CD4-positive, alpha-beta T cell treated with Interleukin-17A for 4 hours (primary cell): ENCODE measurements at places on chromosomes 2 and 18.

GRCh38 chr18:23226930-23227725 lies 91.8 kb downstream of the CABLES1 start:
- DNase-seq: no peak

DNA sequence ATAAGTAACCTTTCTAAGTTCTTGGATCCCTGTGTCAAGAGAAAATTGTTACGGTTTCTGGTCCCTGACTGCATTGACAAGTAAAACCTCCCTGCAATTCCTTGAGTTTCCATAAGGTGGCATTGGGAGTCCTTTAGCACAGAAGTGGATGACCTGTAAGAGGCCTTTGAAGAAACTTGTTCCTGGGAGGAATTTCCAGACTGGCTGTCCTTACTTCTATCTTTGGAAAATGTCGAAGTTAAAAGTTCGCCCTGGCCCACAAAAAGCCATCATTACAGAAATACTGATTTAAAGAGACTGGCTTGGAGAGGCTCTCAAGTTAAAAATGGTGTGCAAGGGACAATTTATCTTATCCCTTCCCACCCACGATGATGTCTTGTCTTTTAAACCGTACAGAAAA lies 218.4 kb downstream of the CDH20 start:
- no peak for DNase-seq

DNA sequence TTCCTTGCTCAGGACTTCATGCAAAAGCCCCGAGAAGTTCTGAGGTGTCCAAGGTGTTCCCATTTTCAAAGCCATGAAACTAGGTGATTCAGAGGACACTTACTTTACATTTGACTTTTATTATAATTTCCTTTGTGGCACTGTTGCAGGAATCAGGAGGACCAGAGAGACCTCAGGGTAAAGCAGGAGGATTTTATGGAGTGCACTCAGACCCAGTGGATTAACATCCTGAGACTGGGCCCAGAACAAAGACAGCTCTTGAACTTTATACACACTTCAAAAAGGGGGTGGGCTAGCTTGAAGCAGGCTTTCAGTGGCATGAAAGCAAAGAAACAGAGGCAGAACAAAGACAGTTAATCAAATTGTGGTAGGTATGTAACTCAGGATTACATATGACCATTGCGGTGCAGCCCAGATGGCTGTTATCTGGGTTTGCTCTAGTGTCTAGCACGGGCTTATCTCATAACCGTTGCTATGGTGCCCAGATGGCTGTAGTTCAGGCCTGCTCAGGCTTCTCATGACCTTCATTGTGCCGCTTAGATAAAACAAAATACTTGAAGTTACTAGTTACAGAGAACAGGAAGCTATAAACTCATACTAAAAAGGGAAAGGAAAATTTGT lies 39.4 kb downstream of the TMEM182 start:
- no peak for DNase-seq

DNA sequence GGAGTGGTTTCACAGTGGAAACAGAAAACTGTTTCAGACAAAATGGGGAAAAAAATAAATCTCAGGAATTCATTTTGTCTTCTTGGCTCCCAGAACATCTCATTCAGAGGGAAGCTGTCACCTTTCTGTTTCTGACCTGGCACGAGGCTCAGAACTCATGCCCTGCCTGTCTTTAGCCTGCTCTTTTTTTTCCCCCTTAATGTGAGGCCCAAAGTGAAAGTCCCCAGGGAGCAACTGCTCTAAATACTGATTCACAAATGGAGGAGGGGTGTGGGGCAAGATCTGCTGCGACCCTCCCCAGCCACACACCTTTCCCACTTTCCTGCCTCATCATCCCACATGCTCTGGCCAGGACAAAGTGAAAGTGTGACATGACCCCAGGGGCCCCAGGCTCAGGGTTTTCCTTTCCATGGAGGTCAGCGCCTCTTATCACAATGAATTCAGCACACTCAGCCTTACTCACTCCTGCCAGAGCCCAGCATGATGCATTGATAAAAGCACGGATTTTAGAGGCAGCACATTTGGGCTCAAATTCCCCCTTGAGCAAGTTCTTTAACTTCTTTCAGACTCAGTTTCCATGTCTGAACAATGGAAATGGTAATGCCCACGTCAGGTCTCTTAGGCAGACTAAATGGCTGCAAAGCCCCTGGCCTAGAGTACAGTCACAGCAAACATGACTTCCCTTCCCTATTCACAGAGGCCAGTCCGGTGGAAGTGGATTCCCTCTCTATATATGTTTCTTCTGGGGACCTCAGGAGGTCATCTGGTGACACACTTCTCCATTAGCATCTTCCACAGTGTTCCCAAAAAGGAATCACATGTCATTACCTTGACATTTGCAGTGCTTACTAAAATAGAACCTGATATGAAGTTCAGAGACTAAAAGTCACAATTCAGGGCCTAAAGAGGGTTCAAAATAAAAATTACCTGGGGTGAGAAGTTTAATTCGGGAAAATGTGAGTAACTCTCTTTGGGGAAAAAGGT lies 55.3 kb upstream of the TMEM163 start:
- no peak for DNase-seq

GRCh38 chr18:36493349-36494159 lies 196.0 kb downstream of the FHOD3 start:
- no peak for DNase-seq

DNA sequence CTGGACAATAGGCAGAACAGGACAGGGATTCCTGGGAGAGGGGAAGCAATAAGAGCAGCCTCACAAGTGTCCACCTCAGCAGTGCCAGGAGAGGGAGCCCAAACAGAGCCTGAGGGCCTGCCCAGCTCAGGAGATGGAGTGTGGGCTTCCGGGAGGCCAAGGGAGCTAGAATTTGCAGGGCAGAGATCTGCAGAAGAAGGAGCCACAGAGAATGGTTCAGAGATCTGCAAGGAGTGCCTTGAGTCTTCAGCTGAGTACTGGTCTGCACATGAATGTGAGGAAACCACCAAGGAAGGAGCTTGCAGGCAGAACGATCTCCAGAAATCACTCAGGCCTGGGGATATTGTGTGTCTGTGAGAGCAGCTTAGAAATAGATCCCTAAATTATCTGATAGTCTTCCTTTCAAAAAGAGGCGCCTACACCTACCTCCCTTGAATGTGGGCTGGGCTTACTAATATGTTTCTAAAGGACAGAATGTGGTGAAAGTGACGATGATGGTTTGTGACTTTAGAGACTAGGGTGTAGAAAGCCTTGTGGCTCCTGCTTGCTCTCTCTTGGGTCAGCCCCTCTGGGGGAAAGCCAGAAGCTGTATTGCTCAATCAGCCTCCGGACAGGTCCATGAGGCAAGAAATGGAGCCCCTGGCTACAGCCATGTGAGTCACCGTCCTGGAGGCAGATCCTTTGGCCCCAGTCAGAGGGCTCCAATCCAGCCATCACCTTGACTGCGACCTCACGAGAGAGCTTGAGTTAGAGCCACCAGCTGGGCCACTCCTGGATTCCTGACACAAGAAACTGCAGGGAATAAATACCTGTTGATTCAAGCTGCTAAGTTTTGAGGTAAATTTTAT lies 7.6 kb upstream of the LPIN1 start:
- peak; percentile 56 for DNase-seq

GRCh38 chr18:50633992-50634391 lies 74.1 kb downstream of the MAPK4 start:
- DNase-seq: no peak

- DNase-seq: no peak
Observed at GRCh38 chr2:50591021-50591420, 440.9 kb downstream of the NRXN1 start.

GRCh38 chr2:241011751-241012510 lies 13.5 kb downstream of the SNED1 start:
- DNase-seq: peak; percentile 38

GRCh38 chr2:176156301-176156806 lies 753 bp upstream of the HOXD3 start:
- no peak for DNase-seq
